ENCODE measurements at places on chromosomes 11 and 22.

DNA sequence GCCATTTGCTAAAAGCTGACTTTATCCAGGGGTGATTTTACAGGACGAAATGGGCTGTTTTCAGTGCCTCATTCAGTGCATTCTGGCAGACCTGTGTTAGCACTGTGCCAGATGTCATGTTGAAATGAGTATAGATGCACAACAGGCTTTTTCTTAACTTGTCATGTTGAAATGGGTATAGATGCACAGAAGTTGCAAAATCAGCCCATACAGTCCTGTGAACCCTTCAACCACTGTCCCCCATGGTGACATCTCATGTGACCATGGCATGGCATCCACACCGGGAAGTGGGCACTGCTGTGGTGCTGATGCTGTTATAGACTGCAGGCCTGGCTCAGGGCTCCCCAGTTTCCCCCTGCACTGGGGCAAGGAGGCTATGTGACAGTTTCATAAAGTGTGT is 2.5 kb downstream of the TALDO1 start:
- DNase-seq = no peak

GRCh38 chr11:23311986-23312940 is 452.0 kb upstream of the CCDC179 start:
- no peak for DNase-seq

GRCh38 chr11:65026810-65027209 is 429 bp upstream of the SNX15 start:
- DNase-seq = no peak

DNA sequence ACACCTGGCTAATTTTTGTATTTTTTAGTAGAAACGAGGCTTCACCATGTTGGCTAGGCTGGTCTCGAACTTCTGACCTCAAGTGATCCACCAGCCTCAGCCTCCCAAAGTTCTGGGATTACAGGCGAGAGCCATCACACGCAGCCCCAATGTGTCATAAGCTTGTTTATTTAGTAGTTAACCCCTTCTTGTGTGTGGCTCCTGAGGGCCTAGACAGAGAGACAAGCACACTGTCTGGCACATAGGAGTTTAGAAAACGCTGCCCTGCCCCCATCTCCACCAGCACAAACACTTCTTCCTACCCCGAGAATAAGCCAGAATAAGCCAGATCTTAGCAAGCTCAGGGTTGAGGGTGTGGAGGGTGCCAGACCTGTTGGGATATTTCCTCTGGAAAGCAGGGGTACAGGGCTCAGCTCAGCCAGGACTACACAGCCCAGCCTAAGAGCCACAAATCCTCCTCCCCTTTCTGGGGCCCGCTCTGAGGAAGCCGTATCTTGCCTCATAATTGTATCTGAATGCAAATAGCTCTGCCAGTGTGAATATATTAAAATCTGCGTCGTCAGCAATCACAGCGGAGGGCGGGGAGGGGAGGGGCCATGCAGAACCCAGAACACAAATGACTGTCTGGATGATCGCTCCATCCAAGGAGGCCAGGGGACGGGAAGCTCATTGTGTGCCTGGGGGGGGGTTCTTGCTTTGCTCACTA is 247.3 kb downstream of the MN1 start:
- DNase-seq = no peak

- DNase-seq = no peak
These were observed at the start of gene SIPA1 for GRCh38 chr11:65637794-65638419. Gene SIPA1, plus strand, starts transcription at chr11:65638101. Its CDS starts 2,821 bp downstream, at chr11:65640922.

DNA sequence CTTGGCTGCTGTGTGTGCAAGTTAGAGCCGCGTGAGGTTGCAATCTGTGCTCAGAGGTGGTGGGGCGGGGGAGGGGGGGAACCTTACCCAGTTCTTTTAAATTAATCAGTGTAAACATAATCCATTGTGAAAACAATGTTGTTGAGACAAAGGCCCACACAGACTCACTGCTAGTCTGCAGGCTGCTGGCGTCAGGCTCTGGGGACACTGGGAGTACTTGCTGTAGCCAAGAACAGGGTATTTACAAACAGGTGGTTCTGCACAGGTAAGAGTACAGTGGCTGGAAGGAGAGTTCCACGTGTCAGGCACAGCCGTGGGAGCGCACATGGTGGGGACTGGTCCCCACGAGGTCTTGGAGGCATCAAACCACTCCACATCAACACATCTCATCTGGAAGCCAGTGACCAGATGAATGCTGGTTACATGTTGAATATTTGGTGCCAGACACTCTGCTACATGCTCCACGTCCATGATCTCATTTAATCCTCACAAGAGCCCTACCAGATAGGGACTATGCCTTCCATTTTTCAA is 27.4 kb downstream of the SCUBE1 start:
- no peak for DNase-seq

- DNase-seq = no peak
These were observed 32.1 kb upstream of the SOX10 start for GRCh38 chr22:38016182-38017151.

DNA sequence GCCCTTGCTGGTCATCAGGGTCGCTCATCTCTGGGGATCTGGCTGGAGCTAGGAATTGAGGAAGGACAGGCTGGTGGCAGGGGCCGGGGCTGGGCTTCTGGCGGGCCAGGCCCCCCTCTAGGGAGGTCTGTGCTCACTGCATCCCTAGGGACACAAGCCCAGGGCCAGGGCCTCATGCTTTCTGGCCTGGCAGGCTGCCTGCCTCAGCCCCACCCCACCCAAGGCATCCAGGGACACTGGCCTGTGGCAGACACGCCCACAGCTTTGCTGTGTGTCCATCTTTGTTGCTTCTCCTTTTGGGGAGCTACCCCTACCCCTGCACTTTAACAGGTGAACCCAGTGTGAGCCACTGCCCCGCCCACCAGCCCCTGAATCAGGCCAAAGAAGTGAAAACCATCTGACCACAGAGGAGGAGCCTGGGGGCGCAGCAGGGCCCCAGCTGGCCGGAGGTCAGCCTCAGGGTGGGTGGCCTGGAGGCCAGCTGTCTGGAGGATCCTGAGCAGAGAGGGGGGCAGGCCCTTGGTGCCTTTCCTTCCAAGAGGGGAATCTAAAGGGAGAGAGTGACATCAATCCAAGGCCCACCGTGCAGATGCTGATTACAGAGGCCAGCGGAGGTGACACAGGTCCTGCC is 26.8 kb upstream of the CELSR1 start:
- no peak for DNase-seq

DNA sequence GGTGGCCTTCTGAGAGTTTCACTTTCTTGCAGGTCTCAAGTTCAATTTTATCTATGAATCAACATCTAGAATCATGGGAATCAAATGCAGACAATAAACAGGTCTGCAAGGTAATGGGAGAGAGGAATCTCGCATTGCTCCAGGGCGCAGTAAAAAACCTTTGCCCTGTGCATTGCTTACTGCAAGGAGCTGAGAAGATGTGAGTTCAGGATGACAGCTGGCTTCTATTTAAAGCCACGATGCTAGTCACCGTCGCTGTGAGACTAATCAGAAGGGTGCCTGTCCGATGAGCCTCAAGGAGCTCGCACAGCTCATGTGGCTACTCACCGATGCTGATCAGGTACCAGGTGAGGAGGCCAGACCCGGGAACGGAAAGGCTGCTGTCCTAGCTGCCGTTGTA is 30.2 kb upstream of the APOA1 start:
- DNase-seq = no peak

DNA sequence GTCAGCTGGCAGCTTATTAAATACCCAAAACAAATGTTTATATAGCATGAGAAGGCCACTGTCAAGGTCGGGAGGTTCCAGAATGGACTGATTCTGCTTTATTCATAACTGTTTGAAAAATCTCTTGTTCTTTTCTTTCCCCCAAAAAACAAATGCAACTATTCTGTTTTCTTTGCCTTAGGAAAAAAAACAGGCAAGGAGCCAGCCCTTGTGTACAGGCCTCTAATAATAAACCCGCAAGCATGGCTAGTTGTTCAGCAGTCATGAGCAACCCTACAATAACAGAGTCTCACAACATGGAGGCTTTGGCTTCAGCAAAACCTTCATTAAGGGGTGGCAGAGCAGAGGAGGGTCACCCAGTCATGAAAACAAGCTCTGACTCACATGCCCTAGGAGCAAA is 191.7 kb downstream of the KIRREL3 start:
- DNase-seq = no peak

GRCh38 chr22:25816522-25817059 is 74.6 kb downstream of the MYO18B start:
- DNase-seq = no peak

DNA sequence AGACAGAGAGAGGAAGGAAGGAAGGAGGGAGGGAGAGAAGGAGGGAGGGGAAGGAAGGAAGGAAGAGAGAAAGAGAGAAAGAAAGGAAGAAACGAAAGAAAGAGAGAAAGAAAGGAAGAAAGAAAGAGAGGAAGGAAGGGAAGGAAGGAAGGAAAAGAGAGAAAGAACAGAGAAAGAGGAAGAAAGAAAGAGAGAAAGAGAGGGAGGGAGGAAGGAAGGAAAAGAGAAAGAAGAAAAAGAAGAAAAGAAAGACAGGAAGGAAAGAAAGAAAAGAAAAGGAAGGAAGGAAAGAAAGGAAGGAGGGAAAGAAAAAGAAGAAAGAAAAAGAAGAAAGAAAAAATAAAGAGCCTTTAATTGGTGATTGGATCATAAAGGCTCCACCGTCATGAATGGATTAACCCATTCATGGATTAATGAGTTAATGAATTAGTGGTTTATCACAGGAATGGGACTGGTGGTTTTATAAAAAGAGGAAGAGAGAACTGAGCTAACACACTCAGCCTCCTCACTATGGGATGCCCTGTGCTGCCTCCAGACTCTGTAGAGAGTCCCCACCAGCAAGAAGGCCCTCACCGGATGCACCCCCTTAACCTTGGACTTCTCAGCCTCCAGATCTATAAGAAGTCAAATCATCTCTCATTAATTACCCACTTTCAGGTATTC is 9.0 kb upstream of the PLAAT2 start:
- no peak for DNase-seq

DNA sequence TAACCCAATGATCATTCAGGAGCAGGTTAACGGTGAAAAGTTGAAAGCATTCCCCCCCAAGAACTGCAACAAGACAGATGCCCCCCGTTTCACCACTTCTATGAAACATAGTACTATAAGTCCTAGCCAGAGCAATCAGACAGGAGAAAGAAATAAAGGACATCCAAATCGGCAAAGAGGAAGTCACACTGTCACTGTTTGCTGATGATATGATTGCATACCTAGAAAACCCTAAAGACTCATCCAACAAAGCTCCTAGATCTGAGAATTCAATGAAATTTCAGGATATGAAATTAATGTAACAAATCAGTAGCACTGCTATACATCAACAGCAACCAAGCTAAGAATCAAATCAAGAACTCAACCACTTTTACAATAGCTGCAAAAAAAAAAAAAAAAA is 32.8 kb downstream of the PIWIL3 start:
- DNase-seq = no peak

GRCh38 chr11:235609-235996 is 539 bp downstream of the SIRT3 start:
- DNase-seq = no peak

GRCh38 chr11:75583718-75584658 is 21.9 kb downstream of the SERPINH1 start:
- peak; percentile 23 for DNase-seq

DNA sequence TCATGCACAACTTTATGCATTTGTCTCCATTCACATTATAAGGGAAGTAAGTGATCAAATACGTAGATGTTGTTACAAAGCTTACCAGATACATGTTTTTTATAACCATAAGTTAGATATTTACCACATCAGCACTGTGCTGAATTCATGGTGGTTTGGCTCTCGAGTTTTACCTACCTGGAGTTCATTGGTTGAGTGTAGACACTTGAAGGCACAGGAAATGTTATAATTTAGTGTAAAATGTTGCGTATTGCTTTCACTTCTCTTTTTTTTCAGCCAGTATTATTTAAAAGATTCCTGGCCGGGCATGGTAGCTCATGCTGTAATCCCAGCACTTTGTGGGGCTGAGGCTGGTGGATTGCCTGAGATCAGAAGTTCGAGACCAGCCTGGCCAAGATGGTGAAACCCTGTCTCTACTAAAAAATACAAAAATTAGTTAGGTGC is 53.1 kb upstream of the GRK2 start:
- no peak for DNase-seq

DNA sequence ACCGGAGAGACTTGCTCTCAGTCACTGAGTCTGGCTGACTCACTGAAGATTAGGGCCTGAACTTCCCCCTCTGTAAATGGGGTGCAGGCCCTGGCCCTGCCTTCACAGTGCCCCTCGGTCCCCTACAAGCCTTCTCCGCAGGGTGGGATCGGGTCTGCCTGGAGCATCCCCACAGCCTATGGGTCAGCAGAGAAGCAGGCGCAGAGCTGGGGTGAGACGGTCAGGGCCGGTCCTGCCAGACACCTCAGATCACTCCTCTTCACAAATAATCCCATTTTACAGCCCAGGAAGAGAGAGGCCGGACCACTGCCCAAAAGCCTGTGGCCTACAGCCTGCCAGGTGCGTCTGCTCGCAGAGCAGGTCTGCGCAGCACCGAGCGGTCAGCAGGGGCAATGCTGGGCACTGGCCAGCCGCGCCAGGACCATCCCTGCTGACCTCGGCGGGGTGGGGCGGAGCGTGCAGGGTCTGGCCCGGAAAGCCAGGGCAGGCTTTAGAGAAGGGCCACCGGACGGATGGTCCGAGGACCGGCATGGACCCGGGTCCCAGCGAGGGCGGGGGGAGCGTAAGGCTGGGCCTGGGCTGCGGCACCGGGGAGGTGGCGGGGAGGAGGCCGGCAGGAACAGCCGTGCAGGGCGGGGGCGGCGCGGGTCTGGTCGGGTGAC is 522 bp upstream of the SEPTIN5 start:
- DNase-seq = no peak

GRCh38 chr11:126415669-126416420 is 60.4 kb downstream of the ST3GAL4 start:
- no peak for DNase-seq

DNA sequence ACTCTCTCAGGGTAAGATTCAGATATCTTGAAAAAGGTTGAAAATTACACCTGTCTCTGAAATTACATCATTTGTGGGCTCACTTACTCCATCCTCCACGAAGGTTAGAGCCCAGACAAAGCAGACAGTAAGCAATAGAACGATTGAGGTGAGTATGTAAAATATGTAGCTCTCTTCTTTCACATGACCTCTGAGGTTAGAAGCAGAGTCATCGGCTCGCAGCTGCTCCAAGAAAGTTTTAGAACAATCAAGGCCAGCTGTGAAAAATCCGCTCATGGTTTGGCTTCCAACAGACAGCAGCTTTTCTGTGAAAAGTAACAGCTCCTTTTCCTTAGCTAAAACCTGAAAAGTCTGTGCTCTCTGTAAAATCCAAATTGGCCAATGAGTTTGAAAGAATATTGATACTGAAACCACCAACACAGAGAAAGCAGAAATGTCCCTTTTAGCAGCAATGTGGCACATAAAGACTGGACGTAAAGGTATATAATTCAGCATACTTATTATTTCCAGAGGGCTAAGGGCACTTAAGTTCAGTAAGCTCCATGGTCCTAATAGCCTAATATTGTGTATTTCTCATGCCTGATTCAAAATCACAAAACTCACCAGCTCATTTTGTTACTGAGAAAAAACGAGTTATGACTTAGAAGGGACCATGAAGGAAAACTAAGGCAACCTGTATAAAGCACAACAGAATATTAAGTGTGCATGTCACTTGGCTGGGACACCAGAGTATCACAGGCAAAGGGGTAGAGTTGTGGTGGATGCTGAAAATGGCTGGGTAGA is 78.2 kb downstream of the FAM76B start:
- DNase-seq = no peak
